A172 (cell line): ENCODE measurements at places on chromosomes 6 and 20. TPM values are rescaled to one million over a fixed set of nuclear protein-coding genes. Genes with fewer than 3 reads are reported as not detected.

Gene SGK1
- 161 and 209 TPM in 2 replicates for total RNA-seq

DNA sequence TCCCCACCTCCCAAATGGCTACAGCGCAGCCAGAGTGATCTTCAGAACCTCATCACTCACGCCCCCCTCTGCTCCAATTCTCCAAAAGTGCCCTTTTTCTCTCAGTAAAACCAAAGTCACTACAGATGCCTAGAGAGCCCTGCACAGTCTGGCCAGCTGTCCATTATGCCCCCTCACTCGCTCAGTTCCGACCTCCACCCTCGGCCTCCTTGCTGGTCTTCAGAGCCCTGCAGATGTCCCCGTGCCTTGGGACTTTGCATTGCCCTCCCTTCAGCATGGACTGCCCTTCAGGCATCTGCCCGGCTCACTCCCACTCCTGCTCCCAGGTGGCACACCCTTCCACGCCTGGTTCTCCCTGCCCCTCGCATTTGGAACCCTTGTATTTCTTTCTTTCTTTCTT is 1.1 kb upstream of the RAET1E start:
- DNase-seq: no peak

DNA sequence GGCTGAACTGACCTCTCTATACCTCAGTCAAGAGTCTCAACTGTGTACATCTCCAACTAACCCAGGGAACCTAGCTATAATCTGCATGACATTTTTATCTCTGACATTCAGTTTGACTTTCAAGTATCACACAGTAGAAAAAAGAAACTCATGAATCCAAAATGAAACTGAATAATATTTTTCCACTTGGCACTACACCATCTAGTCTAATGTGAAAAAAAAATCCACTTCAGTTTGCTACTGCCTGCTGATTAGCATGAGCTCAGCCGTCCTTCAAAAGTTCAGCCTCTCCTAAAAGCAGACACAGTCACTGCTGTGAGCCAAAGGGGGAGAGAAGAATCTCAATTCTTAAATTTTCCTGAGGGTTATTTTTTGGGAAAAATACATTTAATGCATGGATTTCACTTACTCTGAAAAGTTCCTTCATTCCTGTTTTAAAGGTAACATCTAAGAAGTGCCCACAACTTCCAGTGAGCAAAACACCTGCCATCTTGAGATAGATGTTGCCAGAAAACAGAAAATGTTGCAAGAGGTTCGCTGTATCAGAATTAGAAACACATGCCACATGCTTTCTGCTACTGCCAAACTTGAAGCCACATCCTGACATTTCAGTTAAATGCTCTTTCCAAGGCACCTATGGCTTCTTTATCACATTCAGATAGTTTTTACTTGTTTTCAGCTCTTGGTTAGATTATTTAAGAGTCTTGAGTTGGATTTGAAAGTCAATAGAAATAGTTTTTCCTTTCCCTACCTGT is 95.4 kb downstream of the MKKS start:
- DNase-seq: no peak

DNA sequence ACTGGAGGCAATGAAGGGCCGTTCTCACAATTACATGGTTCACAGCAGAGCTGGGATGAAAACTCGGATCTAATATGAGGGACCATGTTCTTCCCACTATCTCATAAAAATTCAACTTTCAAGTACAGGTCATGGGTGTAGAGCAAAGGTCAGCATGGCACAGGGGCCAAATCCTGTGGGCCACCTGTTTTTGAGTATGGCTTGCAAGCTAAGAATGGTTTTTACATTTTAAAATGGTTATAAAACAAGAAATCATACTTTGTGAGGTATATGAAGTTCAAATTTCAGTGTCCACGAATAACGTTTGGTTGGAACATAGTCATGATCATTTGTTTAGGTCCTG is 4.6 kb downstream of the MAP3K5 start:
- no peak for DNase-seq

DNA sequence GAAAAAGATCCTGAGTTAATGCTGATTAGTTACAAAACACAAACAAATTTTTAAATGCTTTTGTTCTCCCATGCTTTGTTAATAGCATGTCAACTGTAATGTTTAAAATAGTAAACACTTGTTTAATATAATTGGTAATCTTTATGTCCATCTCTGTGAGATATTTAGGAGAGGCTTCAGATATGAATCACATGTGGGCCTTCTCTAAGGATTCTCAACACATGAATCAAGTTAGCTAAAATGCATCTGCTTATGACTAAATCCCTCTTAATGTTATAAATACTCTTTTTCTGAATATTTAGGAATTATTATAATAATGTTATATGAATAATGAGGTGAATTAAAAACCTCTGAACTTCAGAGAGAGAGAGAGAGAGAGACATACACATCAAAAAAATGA is 345.9 kb upstream of the MANEA start:
- DNase-seq: no peak

Gene PDE7B
- total RNA-seq: 0.05 TPM in 1 of 2 replicates, not detected in the other

DNA sequence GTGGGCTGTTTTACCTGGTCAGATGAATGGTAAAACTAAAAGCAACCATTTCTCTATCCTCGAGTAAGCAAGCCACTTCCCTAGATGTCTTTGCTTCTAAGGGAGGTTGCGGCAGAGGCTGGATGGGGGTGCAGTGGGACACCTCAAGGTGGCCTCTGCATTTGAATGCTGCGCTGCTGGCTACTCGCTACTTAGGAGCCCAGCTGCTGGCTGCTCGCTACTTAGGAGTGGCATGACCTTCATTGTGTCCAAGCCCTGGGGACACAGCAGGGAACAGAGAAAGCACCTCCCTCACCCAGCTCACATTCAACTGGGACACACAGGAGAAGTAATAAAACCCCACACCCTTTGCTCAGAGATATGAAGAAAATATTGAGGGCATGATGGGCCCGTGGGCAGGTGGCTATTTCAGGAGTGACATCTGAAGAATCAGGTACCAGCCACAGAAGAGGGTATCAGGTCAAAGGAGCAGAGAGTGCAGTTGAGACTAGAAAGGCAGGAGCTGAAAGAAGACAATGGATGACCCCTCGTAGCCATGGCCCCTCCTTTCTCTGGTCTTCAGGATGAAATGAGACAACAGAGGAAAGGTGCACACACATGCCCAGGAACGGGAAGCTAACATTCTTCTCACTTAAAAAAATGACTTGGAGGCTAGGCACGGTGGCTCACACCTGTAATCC is 149.4 kb downstream of the ZMYND8 start:
- no peak for DNase-seq

DNA sequence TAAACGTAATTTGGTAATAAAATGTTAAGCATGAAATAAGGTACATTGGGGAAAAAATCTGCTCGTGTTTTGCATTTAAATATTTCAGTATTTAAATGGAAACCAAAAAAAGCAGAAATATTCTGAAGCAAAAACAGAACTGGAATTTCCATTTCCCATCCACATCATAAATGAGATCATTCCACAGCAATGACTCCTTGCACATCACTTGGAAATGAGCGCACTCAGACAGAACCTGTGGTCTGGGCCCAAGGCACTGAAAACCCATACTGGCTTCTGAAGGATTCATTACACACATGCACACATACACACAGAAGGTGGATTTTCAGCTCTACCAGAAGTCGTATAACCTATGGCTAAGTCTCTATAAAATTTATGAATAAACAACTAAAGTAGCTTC is 174.8 kb downstream of the IBTK start:
- DNase-seq: no peak

- DNase-seq: peak; percentile 88
These were observed 25.8 kb downstream of the HLA-C start for GRCh38 chr6:31246051-31246521.
